Hematopoietic multipotent progenitor cell treated with erythropoietin and hydrocortisone succinate and interleukin-3 and kit ligand, for 15 days (in vitro differentiated cells): ENCODE measurements at places on chromosomes 7 and 10.

DNA sequence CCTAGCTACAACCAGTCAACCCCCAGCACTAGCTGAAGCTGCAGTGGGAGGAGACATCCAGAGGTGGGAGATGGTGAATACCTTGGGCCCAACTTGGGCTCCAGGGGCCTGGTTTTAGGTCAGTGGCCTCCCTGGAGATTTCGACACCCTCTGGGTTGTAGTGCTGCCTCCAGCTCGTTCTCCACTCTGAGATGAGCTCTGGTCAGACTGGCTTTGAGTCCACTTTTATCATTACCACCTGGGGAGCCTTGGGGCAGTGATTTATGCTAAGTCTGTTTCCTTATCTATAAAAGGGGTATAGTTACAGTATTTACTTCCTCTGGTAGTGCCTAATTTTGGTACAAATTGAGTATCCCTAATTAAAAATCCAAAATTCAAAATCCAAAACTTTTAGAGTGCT lies 22.8 kb downstream of the PPIA start:
- DNase-seq = no peak

GRCh38 chr7:74535951-74536356 lies 82.2 kb downstream of the GTF2IRD1 start:
- no peak for DNase-seq

- no peak for DNase-seq
These were observed 270.8 kb downstream of the GATA3 start for GRCh38 chr10:8325024-8325980.

DNA sequence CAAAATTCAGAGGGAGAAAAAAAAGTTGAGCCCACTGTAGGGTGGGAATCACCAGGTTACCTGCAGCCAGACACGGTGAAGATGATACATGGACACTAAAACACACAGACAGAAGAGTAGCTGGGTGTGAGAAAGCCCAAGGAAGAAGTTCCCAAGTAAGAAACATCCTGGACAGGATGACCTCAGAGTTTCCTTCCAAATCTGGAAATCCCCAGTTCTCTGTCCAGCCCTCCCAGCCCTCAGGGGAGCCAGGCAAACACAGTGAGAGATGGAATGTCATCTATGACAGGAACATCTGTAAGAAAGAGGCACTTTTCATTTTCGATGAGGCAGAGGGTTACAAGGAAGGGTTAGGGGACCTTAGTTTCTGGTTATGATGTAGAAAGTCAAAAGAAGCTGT lies 125.1 kb upstream of the LYZL1 start:
- DNase-seq = no peak

DNA sequence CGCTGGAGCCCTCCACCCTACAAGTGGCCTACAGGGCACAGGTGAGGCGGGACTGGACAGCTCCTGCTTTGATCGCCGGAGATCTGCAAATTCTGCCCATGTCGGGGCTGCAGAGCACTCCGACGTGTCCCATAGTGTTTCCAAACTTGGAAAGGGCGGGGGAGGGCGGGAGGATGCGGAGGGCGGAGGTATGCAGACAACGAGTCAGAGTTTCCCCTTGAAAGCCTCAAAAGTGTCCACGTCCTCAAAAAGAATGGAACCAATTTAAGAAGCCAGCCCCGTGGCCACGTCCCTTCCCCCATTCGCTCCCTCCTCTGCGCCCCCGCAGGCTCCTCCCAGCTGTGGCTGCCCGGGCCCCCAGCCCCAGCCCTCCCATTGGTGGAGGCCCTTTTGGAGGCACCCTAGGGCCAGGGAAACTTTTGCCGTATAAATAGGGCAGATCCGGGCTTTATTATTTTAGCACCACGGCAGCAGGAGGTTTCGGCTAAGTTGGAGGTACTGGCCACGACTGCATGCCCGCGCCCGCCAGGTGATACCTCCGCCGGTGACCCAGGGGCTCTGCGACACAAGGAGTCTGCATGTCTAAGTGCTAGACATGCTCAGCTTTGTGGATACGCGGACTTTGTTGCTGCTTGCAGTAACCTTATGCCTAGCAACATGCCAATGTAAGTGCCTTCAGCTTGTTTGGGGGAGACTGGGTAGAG lies at the start of gene COL1A2:
Gene COL1A2 (plus strand): TSS at position 459 of the 704 bp plus-strand sequence. CDS start 137 bp downstream, at position 596.
- DNase-seq = no peak

DNA sequence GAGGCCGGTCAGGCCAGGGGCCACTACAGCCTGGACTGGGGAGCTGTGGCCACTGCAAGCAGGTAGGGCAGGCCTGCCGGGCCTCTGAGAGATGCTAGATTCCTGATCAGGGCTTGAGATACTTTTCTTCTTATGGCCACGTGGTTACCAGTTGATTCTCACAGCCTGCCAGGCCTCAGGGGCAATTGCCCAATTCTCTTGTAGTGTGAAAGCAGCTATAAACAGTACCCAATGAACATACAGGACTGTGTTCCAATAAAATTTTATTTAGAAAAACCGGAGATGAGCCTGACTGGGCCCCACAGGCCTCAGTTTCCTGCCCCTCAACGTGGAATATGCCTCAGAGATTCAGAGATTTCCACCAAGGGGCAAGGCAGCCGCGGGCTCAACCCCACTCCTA lies 475.2 kb downstream of the TCERG1L start:
- DNase-seq = no peak

DNA sequence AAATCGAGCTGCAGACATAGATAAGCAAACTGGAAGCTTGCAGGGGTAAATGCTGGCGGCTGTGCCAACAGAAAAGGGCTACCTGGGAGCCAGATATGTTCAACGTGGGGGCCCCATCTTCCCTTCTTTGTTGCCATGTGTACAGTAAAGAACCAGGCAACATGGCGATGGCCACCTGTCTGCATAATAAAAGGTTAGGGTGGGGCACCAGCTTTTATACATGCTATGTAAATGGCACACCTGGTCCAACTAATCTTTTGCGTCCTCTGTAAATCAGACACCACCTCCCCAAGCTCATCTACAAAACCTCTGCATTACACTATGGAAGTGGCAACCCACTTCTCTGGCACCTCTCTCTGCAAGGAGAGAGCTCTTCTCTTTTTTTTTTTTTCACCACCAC lies 13.9 kb downstream of the BUD31 start:
- DNase-seq = no peak

- no peak for DNase-seq
These were observed 1.2 kb downstream of the ZMYND11 start for GRCh38 chr10:136465-136762.
